Thyroid gland (tissue), 4 donors: ENCODE measurements at places on chromosomes 7 and 10. TPM values are rescaled to one million over a fixed set of nuclear protein-coding genes. Genes with fewer than 3 reads are reported as not detected.

DNA sequence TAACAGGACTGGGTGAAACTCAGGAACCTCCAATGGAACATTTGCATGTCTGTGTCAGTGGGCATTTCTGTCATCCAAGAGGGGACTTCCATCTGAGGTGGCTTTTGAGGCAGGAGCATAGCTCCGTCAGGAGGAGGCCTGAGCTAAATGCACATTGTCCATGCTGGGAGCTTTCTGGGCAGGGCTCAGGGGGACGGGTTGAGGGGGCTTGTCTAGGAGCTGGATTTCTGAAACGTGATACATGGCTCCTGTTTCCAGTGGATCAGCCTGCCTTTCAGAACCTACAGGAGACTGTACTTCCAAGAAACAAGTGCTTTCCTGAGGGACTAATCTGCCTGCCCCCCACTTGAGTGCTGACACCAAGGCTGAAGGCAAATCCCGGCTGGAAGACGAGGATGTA is 40.5 kb upstream of the GDF10 start:
- no peak overlapping the region for H3K27ac ChIP-seq
- no peaks in the 10 kb centered on the region for H3K27me3 ChIP-seq
- DNase-seq, result no peak
- no peak overlapping the region for H3K4me3 ChIP-seq

The CRYGN gene
- total RNA-seq, result 16.4 TPM

- H3K27ac ChIP-seq, result peak overlapping the region; percentile 89
- H3K36me3 ChIP-seq, result no peaks in the 10 kb centered on the region
- H3K27me3 ChIP-seq, result no peaks in the 10 kb centered on the region
- H3K4me3 ChIP-seq, result no peak overlapping the region
These were observed 87.5 kb downstream of the GSAP start for GRCh38 chr7:77328669-77329068.

- H3K27me3 ChIP-seq, result no peaks in the 10 kb centered on the region
- no peaks in the 10 kb centered on the region for H3K4me1 ChIP-seq
- no peak overlapping the region for H3K27ac ChIP-seq
- no peak overlapping the region for H3K4me3 ChIP-seq
- H3K36me3 ChIP-seq, result no peaks in the 10 kb centered on the region
These were observed 34.6 kb upstream of the SLIT1 start for GRCh38 chr10:97220355-97220754.

- H3K27me3 ChIP-seq, result no peaks in the 10 kb centered on the region
- no peak overlapping the region for H3K27ac ChIP-seq
- no peak for DNase-seq
- H3K4me1 ChIP-seq, result no peaks in the 10 kb centered on the region
- H3K4me3 ChIP-seq, result no peak overlapping the region
These were observed 64.4 kb downstream of the NRBF2 start for GRCh38 chr10:63197344-63198092.

- no peak overlapping the region for H3K27ac ChIP-seq
- no peaks in the 10 kb centered on the region for H3K36me3 ChIP-seq
These were observed 6.5 kb downstream of the ASB13 start for GRCh38 chr10:5659702-5660528.

DNA sequence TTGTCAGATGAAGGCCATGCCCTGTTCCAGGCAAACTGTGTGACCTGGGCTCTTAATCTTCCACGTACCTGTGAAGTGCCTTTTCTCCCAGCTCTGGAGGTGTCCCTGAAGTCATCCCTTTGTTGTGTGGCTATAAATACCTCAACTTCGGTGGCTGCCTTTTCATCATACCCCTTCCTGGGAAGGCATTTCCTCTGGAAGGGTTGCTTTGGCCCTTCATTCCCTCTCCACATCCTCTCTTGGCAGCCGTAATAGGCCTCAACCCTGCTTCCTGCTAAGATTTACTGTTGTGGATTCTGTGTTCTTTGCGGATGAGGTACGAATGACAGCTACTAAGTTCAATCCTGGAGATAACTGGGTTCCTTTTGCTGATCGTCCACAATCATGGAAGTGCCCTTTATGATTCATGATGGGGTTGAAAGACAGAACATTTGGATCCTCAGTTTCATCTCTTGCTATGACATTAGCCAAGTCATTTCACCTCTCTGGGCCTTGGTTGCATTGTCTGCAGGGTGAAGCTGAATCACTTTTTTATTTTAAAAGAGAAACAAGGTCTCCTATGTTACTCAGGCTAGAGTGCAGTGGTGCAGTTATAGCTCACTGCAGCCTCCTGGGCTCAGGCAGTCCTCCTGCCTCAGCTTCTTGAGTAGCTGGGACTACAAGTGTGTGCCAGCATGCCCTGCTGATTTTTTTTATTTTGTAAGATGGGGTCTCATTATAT is 23.6 kb downstream of the FKBP6 start:
- H3K27me3 ChIP-seq, result no peaks in the 10 kb centered on the region
- no peaks in the 10 kb centered on the region for H3K4me1 ChIP-seq
- H3K4me3 ChIP-seq, result no peak overlapping the region
- DNase-seq, result no peak

The NODAL gene
- not detected for total RNA-seq

DNA sequence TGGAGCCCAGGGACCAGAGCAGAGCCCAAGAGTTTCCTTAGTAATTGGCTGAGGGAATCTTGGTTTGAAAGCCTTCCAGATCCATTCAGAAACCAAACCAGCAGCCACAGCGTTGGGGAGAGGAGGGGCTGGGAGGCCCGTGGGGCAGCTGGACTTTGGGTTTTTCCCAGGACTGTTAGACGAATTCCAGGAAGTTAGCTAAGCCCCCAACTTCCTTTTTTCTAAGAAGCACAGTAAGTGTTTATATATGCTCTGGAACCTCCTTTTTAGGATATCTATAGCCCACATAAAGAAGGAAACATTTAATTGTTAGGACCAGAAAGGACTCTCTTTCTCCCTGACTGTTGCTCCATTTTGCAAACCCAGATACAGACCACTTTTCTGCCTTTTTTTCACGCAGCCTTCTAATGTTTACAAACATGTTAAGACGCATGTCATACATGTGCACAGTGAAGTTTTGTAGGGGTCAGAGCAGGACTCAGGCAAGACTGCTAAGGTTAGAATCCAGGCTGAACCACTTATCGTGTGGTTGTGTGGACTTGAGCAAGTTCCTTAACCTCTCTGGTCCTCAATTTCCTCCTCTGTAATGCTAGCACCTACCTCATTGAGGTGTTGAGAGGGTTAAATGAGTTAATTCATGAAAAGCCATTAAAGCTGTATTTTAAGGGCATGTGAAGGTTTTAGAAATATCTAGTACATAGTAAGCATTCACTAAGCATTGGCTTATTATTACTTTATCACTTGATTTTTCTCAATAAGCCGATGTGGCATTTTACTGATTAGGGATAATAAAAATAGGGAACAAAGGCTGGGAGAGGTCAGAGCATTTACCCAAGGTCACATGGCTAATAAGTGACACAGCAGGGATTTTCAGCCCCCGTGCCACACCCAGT is 42.4 kb downstream of the TBATA start:
- peak; percentile 34 for DNase-seq
- H3K4me1 ChIP-seq, result peaks cover 5% of the 10 kb centered on the region

The EFCAB10 gene
- total RNA-seq, result not detected

- H3K4me1 ChIP-seq, result no peaks in the 10 kb centered on the region
- H3K36me3 ChIP-seq, result no peaks in the 10 kb centered on the region
- no peak overlapping the region for H3K27ac ChIP-seq
- no peak overlapping the region for H3K4me3 ChIP-seq
These were observed 8.5 kb downstream of the LRRC18 start for GRCh38 chr10:48931188-48931587.

DNA sequence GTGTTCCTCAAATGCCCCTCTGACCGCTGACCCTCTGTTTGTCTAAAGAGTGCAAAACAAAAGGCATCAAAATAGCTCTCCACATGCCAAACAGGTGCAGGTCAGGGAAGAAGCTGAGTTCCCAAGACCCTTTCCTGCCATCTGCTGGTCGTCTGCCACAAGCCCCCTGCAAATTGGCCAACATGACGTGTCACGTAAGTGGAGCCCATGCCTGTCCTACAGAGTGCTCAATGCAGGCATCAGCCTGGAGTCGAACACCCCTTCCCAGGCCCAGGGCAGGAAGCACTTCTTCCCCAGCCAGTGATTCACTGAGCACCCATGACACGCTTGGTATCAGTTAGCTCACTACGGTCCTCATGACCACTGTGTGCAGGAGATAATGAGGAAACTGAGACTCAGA is 14.1 kb downstream of the TMEM72 start:
- no peak overlapping the region for H3K4me3 ChIP-seq
- no peaks in the 10 kb centered on the region for H3K27me3 ChIP-seq
- no peaks in the 10 kb centered on the region for H3K36me3 ChIP-seq
- H3K27ac ChIP-seq, result peak overlapping the region; percentile 41
- peak; percentile 31 for DNase-seq

The LIPF gene
- not detected for total RNA-seq

DNA sequence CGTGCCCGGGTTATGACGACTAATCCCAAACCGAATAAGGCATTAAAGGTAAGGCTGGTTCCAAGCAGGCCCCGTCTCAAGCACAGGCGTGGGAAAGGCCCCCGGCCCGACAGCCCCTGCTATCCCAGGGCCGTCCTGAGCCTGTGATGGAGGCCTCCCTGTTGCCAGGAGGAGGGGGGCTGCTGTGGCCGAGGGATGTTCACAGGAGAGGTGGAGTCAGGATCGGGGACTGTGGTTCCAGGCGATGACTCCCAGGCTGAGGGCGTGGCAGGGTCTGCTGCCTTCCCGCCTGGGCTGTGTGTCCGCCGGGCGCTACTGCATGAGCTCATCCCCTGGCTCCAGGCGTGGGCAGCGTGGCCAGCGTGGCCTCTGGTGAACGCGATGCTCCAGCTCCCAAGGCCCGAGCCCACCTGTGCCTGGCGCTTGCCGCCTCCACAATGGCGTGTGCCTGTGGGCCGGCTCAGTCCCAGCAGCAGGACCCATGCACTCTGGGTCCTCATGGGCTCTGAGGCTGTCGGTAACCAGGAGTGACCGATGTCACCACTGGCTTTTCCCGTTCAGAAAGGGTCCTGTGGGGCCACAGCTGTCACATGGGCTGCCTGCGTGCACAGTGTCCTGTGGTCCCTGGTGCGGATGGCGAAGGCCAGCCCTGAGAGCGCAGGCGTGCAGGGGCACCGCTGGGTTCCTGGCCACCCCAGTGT is 8.8 kb downstream of the MAFK start:
- no peak overlapping the region for H3K27ac ChIP-seq
- H3K4me1 ChIP-seq, result peaks cover 18% of the 10 kb centered on the region
- DNase-seq, result no peak
- H3K36me3 ChIP-seq, result peaks cover 29% of the 10 kb centered on the region

The IPMK gene
- total RNA-seq, result 11.7 TPM

The OR6V1 gene
- not detected for total RNA-seq

- no peak overlapping the region for H3K4me3 ChIP-seq
- no peaks in the 10 kb centered on the region for H3K4me1 ChIP-seq
- no peak overlapping the region for H3K27ac ChIP-seq
- DNase-seq, result no peak
These were observed 13.7 kb downstream of the BPGM start for GRCh38 chr7:134660242-134660785.

GRCh38 chr10:87761892-87762291 is 56.1 kb downstream of the ATAD1 start:
- H3K4me3 ChIP-seq, result no peak overlapping the region
- no peaks in the 10 kb centered on the region for H3K27me3 ChIP-seq
- H3K27ac ChIP-seq, result no peak overlapping the region

DNA sequence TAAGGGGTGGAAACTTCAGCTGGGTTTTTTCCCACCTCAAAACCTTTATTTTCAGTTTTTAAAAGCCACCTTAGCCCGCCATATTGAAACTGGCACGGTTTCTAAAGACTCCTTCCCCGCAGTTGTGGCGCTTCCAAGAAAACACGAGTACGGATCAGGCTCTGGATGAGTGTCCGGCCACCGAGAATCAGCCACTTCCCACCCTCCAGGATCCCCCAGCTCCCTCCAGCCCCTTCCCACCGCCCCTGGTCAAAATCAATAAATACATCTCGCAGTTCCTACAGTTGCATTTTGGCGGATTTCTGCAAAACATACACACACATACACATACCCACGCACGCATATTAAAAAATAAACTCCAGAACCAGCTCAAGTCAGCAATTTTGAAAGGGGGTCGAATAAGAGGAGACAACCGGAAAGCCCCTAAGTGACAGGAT is 1.1 kb downstream of the SFMBT2 start:
- H3K27me3 ChIP-seq, result no peaks in the 10 kb centered on the region
- peak; percentile 22 for DNase-seq
- peak overlapping the region; percentile 88 for H3K27ac ChIP-seq
- H3K4me3 ChIP-seq, result peak overlapping the region; percentile 60
- H3K36me3 ChIP-seq, result no peaks in the 10 kb centered on the region
- H3K4me1 ChIP-seq, result peaks cover 22% of the 10 kb centered on the region

The CDNF gene
- 5.0 TPM for total RNA-seq

- no peak overlapping the region for H3K27ac ChIP-seq
- no peaks in the 10 kb centered on the region for H3K27me3 ChIP-seq
- no peak for DNase-seq
- no peaks in the 10 kb centered on the region for H3K4me1 ChIP-seq
These were observed 120.4 kb downstream of the PKD1L1 start for GRCh38 chr7:47827871-47828270.

DNA sequence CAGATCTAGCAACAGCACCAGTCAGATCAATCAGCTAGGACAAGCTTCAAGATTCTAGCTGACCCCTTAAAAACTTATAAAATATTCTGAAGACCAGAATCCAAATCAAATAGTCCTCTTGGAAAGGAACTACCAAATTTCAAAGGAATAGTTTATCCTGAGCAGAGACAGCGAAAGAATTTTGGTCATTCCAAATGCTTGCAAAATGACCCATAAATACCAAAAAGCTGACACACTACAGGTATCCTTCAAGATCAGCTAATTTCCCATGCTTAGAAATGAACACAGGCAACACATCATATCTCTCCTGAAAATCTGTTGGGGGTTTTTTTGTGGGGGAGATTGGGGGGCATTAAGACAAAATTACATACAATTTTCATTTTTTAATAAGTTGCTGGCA is 78.8 kb downstream of the PDSS1 start:
- no peaks in the 10 kb centered on the region for H3K27me3 ChIP-seq
- no peak for DNase-seq
- peaks cover 20% of the 10 kb centered on the region for H3K4me1 ChIP-seq
- H3K4me3 ChIP-seq, result no peak overlapping the region
- H3K27ac ChIP-seq, result no peak overlapping the region

DNA sequence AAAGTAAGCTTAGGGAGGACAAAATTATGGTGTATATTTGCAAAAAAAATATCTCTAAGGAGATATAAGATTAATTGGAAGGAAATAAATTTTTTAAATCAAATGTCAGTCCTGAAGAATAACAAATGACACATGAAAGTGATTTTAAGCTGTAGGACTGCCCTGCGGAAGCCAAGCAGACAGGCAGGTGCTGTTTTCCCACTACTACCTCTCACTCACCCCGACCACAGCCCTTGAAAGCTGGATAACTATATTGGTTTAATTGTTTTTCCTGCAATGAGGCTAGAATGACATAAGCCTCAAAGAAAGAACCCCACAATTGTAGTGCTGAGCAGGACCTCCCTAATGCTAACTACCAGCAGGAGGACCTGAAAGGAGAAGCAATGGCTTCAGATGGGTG is 68.6 kb upstream of the VIPR2 start:
- H3K36me3 ChIP-seq, result no peaks in the 10 kb centered on the region
- no peaks in the 10 kb centered on the region for H3K4me1 ChIP-seq
- H3K4me3 ChIP-seq, result no peak overlapping the region

The ACSL5 gene
- total RNA-seq, result 8.1 TPM

- H3K4me1 ChIP-seq, result peaks cover 70% of the 10 kb centered on the region
- no peak for DNase-seq
- H3K4me3 ChIP-seq, result no peak overlapping the region
- no peaks in the 10 kb centered on the region for H3K27me3 ChIP-seq
- no peaks in the 10 kb centered on the region for H3K36me3 ChIP-seq
- H3K27ac ChIP-seq, result peak overlapping the region; percentile 77
These were observed 69.0 kb downstream of the CREB3L2 start for GRCh38 chr7:137932881-137933269.
